ENCODE measurements at places on chromosomes 1 and 21.

- peak overlapping the region; percentile 15 for H3K4me3 ChIP-seq
- H3K27me3 ChIP-seq: no peaks in the 10 kb centered on the region
- H3K36me3 ChIP-seq: 0 out of 2 replicates have a peak, but pooled peaks cover 2% of the 10 kb centered on the region
Measured at GRCh38 chr1:119080586-119080985, 59.9 kb downstream of the WARS2 start.

- peak; percentile 78 for DNase-seq
- H3K36me3 ChIP-seq: no peaks in the 10 kb centered on the region
- peak within 1 kb of the TSS; percentile 4 for H3K27ac ChIP-seq
- no peaks in the 10 kb centered on the region for H3K27me3 ChIP-seq
Measured at GRCh38 chr1:43530483-43531106, at the start of gene PTPRF. Gene PTPRF (plus strand): TSS chr1:43530883. CDS start chr1:43545076, 14,193 bp downstream.

DNA sequence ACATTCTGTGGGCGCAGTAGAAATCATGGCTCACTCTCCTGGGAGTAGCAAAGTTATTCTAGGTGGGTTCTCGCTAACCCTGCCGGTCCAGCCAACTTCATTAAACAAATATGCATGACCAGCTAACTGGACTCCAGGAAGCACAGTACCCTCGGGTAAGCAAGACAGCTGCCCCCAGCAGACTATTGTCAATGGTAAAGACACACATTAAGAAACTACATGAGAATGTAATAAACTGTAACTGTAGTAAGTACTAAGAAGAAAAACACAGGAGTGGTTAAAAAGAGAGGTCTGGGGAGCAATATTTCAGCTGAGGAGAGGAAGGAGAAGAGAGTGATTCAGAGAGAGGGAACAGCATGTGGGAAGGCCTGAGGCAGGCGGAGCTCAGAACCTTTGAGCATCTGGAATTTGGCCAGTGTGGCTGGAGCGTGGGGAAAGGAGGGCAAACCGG is 7.4 kb downstream of the SLC2A5 start:
- H3K4me1 ChIP-seq: no peaks in the 10 kb centered on the region
- H3K36me3 ChIP-seq: no peaks in the 10 kb centered on the region
- H3K27ac ChIP-seq: no peak overlapping the region
- H3K27me3 ChIP-seq: no peaks in the 10 kb centered on the region

- H3K4me3 ChIP-seq: no peak overlapping the region
- peak; percentile 54 for DNase-seq
- no peak overlapping the region for H3K27ac ChIP-seq
- H3K36me3 ChIP-seq: peaks cover 19% of the 10 kb centered on the region
Measured at GRCh38 chr1:31633117-31633516, 11.6 kb downstream of the PEF1 start.

GRCh38 chr1:182699393-182700350 is 15.3 kb upstream of the RGS8 start:
- peak overlapping the region; percentile 42 for H3K4me3 ChIP-seq
- no peaks in the 10 kb centered on the region for H3K27me3 ChIP-seq
- peaks cover 34% of the 10 kb centered on the region for H3K4me1 ChIP-seq

Data from SJCRH30 (cell line).